Activated CD4-positive, alpha-beta T cell treated with anti-CD3 and anti-CD28 coated beads, Interleukin-2, amount 10 ng/mL, durations not matched to agents 24 days and 14 days (primary cell): ENCODE measurements at places on chromosomes 6 and 20. TPM values are rescaled to one million over a fixed set of nuclear protein-coding genes. Genes with fewer than 3 reads are reported as not detected.

The IL17A gene
- not detected in 2 replicates for total RNA-seq

The VSTM2L gene
- 0.09 TPM in 1 of 2 replicates, not detected in the other for total RNA-seq

The MUC22 gene
- total RNA-seq = not detected in 2 replicates

The CPNE5 gene
- total RNA-seq = 0.31 and 0.65 TPM in 2 replicates

The RAD21L1 gene
- total RNA-seq = not detected in 2 replicates

The DEFB132 gene
- not detected in 2 replicates for total RNA-seq

DNA sequence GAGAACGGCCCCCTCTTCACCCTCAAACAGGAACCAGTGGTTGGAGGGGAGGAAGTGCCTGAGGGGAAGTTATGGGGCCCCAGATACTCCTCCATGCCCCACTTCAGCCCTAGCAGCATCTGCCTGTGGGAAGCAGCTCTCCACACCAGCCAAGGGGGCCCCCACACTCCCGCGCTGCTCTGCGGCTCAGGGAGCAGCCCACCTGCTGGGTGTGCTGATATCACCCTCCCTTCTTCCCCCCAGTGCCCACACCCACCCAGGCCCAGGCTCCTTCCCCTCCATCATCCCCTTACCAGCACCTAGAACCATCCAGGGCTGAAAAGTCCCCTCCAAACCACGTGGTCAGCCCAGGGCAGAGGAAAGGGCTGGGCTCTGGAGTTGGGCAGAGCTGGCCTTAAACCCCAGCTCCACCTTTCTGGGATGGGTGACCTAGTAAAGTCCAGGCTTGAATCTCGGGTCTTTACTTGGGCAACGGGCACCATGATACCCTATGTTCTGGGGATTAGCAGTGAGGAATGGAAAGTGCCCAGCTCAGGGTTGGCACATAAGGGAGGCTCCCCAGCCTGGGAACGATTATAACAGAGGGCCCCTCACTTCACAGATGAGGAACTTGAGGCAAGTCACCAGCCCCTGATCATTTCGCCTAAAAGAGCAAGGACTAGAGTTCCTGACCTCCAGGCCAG is 663 bp downstream of the LST1 start:
- DNase-seq = peak; percentile 78

DNA sequence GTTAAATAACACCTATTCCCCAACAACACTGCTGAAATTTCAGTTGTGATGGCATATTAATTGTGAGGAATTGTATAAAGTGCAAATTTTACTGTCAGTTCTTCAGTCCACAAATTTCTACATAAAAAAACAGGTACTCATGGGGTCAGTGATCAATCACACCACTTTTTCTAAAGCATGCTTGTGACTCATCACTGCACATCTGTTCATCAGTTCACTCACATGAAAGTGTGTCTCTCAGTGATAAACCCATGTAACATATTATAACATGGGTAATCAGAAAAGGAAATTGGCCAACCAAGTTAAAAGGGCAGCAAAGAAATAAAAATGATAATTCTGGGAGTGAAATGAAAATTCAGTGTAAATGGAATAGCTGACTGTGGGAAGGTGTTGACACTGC is 234.7 kb upstream of the FKBP1C start:
- no peak for DNase-seq

GRCh38 chr6:166408936-166409755 is 26.4 kb upstream of the MPC1 start:
- DNase-seq = no peak

- DNase-seq = no peak
Observed at GRCh38 chr20:24366336-24367004, 103.0 kb upstream of the SYNDIG1 start.

- DNase-seq = peak; percentile 37
Observed at GRCh38 chr6:4560221-4561077, 215.8 kb upstream of the CDYL start.

DNA sequence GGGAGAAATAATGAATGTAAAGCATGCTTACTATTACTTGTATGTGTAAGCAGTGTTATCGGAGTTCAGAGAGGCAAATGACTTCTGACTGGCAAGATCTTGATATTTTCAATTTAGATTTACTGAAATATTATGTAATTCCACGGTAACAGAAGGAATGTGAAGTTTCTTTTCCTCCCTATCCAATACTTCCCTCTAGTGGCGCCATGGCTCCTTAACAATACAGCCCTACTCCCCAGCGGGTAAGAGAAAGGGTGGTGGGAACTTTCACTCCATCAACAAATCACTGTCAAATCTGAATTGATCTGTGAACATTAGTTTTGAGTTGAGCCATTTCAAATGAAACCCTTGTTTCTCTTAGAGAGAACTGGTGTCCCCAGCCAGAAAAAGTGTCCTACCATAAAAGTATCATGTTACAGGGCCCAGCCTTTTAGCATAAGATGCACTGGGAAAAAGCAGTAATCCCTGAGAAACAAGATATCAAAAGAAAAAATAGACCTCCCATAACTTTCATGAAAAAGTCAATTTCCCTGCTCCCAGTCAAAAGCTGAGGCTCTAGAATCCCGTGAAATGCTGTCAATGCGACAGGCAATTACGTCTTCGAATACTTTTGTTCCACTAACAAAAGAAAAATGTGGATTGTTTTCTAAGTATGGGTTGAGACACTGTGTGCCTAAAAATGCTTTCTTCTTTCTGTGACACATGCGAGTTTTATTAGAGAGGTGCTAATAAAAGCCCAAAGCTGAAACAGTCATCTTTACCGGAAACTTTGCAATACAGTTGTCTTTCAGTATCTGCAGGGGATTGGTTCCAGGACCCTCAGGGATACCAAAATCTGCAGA is 12.9 kb downstream of the COX7A2 start:
- no peak for DNase-seq

GRCh38 chr6:51467231-51467952 is 620.0 kb downstream of the PKHD1 start:
- DNase-seq = no peak
